AG08396 (cell line): ENCODE measurements at places on chromosomes 2 and 18.

- no peak for DNase-seq
Observed at GRCh38 chr2:75284345-75284744, 85.0 kb upstream of the TACR1 start.

GRCh38 chr2:12304564-12305171, 412.1 kb upstream of the TRIB2 start:
- no peak for DNase-seq

DNA sequence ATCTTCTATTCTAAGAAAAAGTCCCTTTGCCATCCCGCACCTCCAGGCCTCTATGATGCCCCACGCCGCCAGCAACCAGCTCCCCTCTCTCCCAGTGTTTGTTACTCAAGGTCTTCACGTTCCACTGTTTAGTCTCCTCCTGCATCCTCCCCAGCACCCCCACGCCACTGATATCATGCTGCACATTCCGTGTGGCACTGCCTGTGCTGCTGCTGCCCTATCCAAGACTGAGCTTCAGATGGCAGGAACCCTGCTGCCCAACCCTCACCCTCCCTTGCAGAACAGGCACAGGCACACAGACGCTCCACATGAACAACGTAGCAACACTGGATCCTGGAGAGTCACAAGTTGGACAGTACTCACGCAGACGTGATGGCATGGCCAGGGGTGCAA, 35.3 kb downstream of the MYO5B start:
- DNase-seq = no peak

- DNase-seq = no peak
Observed at GRCh38 chr2:241893265-241893664, 23.7 kb downstream of the RTP5 start.
